ENCODE measurements at places on chromosomes 7 and 10. TPM values are rescaled to one million over a fixed set of nuclear protein-coding genes. Genes with fewer than 3 reads are reported as not detected.

The KLF6 gene
- 113 TPM for total RNA-seq

The C10orf105 gene
- total RNA-seq: not detected

The GGCT gene
- total RNA-seq: 29.0 TPM

The LIPF gene
- not detected for total RNA-seq

The UNCX gene
- not detected for total RNA-seq
